HCEC 1CT (cell line): ENCODE measurements at places on chromosomes 6 and 20.

GRCh38 chr6:109794201-109794923 lies 103.3 kb downstream of the FIG4 start:
- peak; percentile 93 for DNase-seq

- DNase-seq, result no peak
Observed at GRCh38 chr6:114453737-114454276, 111.0 kb upstream of the HS3ST5 start.

DNA sequence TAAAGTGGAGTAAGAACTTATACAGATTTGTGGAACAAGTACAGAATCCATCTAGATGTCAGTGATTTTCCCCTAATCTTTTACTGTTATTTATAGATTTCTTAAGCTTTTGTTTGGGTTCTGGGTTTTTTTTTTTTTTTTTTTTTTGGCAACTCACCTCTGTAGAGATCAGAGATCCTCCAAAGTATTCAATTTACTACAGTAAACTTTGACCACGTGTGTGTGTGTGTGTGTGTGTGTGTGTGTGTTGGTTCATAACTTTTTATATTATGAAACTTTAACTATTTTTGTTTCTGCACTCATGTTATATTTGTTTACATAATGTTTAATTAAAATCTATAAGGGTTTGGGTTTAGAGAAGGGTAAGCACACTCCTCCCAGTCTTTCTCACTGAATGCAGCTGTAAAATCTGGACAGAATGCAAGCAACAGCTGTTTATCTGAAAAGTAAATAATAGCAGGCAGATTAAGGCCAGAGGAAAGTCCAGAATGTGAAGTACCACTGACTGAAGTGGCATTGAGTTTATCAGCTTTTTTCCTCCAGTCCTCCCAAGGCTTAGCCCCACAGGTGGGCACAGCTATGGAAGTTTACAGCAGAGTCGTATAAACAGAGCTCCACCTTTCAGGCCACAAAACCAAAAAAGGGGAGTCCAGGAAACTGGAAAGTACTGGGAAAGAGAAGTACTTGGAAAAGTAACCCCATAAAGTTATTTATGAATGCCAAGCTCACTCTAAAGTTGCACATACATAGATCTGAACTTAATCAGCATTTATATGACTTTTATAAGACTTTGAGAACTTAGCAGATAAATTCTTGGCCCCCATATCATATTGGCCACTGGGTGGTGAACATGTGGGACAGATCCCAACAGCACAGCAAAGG lies 43.0 kb upstream of the CD2AP start:
- no peak for DNase-seq

DNA sequence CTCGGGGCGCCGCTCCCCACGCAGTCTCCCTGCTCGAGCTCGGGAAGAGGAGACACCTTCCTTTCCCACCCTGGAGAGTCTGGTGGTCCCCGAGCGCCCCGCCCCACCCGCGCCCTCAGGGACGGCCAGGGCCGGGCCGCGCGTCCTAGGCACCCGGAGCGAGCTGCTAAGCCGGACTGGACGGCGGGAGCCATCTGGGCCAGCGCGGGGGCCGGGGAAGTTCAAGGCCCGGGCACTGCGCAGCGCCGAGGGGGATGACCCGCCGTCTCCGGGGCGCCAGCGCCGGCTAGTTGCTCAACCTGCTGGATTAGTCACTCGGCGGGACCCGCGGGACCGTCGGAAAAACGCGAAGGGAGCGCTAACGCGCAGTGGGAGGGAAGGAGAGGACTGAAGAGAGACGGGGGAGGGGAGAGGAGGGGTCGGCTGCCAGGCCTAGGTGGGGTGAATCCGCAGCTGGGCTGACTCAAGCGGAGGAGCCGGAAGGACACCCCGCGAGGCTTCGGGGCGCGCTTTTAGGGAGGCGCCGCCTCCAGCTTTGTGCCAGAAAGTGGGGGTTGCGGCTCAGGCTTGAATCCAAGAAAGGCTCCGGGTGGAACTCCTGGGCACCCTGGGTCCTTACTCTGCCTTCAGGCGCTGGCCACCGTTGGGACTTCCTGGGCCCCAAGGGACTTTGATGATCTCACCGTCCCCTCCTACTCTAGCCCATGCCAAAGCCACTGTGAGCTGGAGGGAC lies 75.7 kb upstream of the FOXP4 start:
- no peak for DNase-seq

DNA sequence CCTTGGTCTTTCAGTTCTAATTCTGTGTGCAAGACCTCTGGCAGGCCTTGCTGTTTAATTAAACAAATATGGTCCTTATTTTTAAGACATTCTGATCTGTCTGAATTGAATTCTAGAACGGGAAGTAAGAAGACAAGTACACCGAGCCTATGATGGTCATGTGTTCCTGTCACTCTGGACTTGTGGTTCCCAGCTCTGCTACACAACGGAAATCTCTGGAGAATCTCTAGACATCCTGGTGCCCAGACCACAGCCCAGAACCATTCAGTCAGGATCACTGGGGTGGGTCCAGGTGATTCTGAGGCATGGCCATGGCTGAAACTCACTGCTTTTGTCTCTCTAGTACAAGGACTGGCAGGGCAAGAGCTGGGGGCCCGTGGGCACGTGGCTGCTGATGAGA lies 15.9 kb upstream of the KCNK16 start:
- DNase-seq, result no peak

DNA sequence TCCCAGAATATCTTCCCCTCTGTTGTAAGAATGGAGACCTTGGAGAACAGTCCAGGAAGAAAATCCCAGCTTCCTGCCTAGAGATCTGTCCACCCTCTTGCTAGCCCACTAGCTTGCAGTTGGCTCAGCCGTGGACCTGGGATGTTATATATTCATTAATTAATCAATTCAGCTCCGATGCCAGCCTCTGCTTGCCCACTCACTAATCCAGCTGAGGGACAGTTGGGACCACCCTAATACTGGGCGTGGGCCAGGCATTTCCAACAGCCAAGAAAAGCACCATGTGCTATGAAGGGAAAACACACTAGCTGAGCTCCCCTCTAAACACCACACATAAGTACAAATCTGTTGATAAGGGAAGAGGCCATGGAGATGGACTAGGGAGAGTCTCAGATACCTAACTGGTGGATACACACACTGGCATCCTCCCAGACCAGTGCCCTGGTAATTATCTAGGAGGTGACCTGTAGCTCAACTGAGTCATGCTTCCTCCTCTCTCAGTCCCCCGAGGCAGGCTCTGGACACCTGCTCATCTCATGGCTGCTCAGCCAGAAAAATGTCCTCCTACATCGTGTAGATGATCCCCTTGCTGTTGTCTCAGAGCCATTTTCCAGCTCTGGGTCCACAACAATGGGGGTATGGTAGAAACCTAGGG lies 78.9 kb downstream of the ANKRD60 start:
- no peak for DNase-seq

GRCh38 chr6:33118525-33119123 lies 42.8 kb downstream of the HLA-DPB1 start:
- peak; percentile 31 for DNase-seq

DNA sequence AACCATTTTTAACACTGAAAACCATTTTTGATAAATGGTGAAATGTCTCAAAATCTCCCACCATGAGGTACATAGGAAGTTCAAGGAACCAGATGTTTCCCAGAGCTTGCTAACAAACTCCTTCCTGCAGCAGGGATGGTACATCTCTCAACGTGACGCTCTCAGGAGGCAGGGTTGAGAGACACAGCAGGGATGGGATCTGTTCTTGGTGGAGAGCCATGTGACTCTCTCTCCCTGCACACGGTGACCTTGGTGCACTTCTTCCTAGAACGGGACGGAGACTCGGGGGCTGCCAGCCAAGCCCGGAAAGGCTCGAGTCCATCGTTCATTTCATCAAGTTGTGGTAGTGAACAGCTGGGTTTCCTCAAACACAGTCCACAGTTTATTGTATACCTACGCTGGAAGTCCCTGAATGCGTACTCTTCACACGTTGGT lies 94.2 kb downstream of the FAM50B start:
- no peak for DNase-seq

- no peak for DNase-seq
Observed at GRCh38 chr6:83160167-83160566, 32.9 kb downstream of the PGM3 start.

- peak; percentile 71 for DNase-seq
Observed at GRCh38 chr6:20403766-20404640, 2.3 kb downstream of the E2F3 start.

GRCh38 chr20:14711652-14712051 lies 374.2 kb upstream of the FLRT3 start:
- no peak for DNase-seq

DNA sequence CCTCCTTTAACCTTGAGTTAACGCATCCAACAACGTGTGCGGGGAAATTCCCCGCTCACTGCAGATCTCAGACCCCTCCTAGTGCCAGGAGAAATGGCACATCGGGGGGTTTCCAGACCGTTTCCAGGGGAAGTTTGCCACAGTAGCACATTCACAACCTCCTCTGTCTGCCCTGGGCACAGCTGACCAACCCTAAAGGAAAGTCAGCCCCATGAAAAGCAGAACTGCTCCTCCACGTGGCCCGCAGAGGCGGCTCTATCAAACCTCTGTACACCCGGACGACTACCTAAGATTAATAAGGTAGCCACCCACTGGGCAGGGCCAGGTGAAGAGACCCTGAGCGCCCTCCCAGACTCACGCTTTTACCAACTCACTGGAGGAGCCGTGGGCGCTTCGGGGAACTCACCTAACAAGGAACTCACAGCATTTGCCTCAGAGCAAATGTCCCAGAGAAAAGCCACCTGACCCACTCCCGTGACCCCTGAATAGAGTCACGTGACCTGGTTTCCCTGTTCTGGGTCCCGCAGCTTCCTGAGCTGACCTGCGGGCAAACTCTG lies 93.1 kb downstream of the PRND start:
- DNase-seq, result no peak

GRCh38 chr20:48286601-48287000 lies 501.3 kb upstream of the SULF2 start:
- DNase-seq, result no peak

DNA sequence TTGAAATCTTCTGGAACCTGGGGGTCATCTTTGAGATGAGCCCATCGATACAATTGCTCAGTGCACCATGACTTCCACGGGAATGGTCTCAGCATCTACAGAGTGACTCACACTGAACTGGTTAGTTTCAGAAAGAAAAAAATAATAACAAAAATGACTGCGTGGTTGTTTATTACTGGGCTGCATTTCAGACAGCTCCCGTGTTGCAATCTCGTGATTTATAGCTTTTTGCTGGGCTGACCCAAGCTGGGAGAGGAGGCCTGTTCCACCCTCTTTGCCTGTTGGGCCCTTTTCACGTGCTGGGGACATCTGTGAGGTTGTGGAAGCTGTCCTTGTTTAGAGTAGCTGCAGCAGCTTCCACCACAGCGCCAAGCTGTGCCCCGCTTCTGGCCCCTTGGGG lies 225.5 kb downstream of the BMP7 start:
- no peak for DNase-seq

- peak; percentile 56 for DNase-seq
Observed at GRCh38 chr6:45845567-45845966, 170.1 kb downstream of the CLIC5 start.

DNA sequence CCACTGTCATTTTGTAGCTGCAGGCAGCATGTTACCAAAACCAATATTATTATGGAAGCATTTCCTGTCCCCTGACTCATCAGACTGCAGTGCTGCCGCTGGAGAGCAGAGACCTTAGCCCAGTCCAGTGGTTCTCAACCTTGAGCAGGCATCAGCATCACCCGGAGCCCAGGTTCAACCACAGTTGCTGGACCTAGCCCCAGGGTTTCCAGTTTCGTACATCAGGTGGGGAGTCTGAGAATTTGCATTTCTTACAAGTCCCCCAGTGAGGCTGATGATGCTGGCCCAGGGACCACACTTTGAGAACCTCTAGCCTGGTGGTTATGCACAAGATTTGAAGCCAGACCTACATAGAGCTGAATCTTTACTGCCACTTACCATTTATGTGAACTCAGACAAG lies 47.3 kb downstream of the LY86 start:
- no peak for DNase-seq

DNA sequence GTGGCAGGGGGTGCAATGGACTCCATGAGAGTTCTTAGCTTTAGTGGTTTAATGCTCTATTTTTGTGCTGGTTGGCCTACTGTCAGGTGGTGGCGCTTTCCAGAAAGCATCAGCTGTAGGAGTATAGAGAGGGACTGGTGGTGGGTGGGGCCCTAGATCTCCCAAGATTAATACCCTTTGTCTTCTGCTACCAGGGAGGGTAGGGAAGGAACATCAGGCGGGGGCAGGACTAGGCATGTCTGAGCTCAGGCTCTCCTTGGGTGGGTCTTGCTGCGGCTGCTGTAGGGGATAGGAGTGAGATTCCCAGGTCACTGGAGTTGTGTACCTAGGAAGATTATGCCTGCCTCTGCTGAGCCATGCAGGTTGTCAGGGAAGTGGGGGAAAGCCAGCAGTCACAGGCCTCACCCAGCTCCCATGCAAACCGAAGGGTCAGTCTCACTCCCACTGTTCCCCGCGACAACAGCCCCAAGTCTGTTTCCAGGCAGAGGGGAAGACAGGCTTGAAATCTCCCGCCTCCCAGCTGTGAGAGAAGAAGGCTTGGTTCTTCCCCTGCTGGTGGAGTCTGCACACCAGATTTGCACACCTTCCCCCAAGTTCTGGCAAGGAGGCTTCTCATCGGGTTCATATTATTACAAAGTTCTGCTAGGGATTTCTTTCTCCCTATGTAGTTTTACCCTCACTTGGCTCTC lies 46.7 kb upstream of the PKIB start:
- DNase-seq, result no peak

- DNase-seq, result no peak
Observed at GRCh38 chr20:62089393-62089792, 23.7 kb upstream of the TAF4 start.

DNA sequence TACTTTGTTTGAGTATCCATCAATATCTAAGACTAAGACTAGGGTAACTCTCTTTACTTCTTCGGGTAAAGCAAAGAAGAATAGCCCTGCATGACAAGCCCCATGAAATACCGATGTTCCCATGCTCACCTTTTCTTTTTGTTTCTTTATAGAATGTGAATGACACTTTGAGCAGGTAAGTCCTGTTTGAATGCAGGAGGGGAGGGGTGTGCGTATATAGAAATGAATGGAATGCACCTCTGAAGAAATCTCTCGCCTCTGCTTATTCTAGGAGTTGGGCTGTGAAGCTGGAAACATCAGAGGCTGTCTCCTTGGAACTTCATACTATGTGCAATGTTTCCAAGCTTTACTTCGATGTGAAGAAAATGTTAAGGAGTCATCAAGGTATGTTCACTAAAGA lies 10.3 kb downstream of the TRIM38 start:
- no peak for DNase-seq

DNA sequence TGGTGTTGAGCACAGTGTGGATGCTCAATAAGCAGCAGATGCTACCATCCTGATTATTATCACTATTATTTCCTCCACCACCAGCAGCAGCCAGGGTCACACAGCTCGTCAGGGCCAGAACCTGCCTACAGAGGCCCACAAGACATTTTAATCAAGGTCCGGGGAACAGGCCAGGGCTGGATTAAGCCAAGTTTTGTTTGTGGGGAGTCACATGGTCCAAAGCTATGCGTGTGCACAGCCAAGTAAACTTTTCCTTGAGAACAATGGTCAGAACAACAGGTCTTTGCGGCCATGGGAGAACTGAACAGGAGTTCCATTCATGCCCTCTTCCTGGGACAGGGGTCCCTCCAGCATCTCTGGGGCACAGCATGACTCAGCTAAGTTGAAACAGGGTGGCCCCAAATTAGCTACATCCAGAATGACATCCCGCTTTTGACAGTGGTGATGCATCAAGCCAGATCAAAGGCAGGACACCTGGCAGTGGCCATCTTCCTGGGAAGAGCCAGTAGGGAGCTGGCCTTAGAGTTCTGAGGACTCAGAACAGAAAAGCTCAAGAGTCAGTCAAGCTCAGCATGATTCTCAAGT lies 11.7 kb downstream of the SNTA1 start:
- DNase-seq, result no peak
